ENCODE measurements at places on chromosomes 2 and 18.

DNA sequence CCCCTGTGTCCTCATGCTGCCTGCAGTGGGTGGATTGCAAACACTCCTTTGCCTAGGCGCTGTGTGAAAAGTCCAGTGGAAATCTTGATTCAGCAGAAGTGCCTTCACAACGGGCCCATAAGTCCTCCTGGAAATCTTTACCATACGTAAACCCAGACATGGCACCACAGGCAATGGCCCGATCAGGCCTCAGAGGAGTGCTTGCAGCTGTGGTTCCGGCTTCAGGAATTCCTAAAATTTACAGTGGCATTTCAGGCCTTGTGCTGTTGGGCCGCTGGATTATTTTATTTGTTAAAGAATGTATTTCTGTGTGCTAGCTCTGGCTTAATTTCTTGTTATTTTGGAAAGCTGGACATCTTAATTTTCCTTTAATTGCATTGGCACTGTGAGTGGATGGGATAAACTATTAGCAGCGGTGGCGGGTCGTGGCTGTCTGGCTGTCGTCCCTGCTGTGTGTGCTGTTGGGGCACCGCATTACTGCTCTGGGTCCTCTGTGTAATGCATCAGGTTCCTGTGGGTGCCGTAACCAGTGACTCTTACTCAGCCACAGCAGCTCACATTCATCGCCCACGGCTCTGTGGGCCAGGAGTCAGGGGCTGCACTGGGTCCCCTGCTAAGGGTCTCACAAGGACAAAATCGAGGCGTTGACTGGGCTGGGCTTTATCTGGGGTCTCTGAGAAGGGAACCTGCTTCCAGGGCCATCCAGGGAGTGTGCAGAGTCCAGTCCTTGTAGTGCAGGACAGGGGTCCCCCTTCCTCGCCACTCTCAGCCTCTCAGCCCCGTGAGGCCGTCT is 73.1 kb downstream of the RTP5 start:
- DNase-seq: no peak

- no peak for DNase-seq
Measured at GRCh38 chr2:11876436-11876835, 130.0 kb downstream of the LPIN1 start.

DNA sequence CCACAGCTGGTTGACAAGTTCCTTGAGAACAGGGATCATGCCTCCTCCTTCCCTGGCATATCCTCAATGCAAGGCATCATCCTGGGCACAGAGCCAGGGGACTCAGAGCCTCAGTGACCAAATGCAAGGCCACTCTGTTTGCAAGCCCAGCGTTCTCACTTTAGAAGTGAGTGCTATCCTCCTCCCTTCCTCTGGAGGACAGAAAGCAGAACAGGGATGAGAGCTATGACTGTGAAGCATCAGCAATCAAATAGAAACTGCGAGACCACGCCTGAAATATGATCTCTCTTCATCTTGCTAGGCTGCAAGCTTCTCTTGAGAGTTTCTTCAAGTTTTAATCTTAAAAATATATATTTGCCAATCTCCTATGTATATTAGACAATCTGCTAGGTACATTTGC is 119.8 kb downstream of the LRATD1 start:
- DNase-seq: no peak

DNA sequence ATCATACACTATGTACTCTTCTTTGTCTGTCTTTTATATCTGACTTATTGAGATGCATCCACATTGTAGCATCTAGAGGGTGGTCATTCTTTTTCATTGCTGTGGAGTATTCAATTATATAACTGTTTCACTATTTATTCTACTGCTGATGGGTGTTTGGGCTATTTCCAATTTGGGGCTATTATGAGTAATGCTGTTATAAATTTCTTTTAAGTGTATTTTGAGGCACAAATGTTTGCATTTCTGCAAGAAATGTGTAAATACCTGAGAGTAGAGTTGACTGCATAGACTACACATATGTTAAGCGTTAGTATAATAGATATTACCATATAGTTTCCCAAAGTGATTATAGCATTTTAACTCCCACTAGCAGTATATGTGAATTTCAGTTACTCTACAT is 26.9 kb upstream of the PPP1R1C start:
- peak; percentile 12 for DNase-seq

GRCh38 chr2:175054340-175054739 is 49.2 kb upstream of the CHN1 start:
- DNase-seq: no peak

DNA sequence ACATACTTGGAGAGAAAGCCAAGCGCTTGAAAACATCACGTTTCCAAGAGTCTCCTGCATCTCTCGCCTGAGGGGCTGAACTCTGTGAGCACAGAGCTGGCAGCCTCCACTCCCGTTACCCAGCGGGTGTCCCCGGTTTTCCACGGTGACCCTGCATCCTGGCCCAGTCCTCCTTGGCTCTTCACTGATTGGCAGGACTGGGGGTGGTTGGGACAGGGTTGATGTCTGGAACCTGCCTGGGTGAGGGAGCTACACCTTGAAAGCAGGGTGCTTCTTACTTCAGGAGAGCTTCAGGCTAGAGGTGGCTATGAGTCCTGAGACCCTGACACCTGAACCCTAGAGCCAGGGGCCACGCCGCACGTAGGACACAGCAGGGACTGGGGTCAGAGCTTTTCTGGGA is 234.1 kb downstream of the DYSF start:
- DNase-seq: no peak

DNA sequence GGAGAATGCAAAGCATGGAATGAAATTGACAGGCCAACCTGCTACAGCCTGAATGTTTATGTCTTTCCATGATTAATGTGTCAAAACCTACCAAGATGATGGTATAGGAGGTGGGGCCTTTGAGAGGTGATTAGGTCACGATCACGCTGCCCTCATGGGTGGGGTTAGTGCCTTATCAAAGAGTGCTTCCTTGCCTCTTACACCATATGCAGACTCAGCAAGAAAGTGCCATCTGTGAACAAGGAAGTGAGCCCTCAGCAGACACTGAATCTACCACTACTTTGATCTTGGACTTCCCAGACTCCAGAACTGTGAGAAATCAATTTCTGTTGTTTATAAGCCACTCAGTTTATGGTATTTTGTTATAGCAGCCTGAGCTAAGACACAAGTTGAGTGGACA is 147.5 kb upstream of the BCL2L11 start:
- DNase-seq: no peak

- DNase-seq: no peak
Measured at GRCh38 chr2:54454548-54455130, 1.5 kb upstream of the SPTBN1 start.

DNA sequence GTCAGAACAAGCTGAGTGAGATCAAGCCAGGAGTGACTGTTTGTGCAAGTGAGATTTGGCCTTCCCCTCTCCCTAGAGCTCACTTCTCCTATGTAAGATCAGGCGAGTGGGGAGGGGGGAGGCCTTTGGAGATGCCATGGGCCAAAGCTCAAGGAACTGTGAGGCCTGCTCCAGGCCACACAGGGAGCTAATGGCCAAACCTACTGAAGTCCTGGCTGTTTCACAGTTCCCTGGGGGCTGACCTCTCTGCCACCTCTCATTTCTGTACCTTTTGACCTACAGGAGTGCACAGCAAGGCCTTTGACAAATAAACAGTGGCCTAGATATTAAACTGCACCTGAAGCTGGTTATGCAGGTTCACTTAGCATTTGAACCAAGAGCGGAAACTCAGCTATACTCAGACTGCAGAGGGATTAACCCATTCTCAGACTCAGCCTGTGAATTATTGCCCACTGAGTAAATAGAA is 235.0 kb upstream of the NT5C1B start:
- no peak for DNase-seq

- DNase-seq: no peak
Measured at GRCh38 chr2:34570266-34570872, 971.3 kb upstream of the FAM98A start.

GRCh38 chr2:142010477-142011270 is 120.1 kb downstream of the LRP1B start:
- no peak for DNase-seq

DNA sequence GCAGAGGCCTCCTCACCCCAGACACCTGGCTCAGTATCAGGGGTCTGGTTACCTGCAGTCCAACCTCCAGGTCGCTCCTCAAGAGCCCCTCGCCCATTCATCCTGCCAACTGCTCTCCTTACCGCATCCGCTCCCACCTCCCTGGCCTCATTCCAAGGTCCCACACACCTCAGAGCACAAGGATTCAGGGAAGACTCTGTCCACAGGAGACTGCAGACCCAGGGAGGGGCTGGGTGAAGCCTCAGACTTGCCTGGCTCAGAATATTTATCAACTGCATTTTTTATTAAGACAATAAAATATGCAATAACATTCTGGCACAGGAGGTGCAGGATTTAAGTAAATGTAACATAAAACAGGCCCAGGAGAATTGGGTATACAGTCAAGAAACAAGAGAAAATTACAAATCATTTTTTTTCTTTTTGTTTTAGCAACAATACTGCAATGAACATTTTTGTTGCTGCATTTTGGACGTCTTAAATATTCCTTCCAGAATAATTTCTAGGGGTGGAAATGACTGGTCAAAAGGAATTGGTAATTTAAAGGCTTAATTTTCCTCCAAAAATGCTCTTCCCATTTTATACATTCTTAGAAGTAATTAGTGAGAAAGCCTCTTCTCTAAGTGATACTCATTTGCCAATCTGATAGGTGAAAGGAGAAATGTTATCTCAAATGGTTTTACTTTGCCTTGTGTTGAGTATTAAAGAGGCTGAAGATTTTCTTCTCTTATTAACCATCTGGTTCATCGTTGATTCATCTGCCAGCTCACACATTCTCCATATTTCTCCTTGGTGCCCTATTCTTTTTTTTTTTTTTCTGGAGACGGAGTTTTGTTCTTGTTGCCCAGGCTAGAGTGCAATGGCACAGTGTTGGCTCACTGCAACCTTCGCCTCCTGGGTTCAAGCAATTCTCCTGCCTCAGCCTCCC is 42.5 kb downstream of the TEX44 start:
- DNase-seq: peak; percentile 40

GRCh38 chr2:186968277-186968676 is 119.3 kb upstream of the ZSWIM2 start:
- no peak for DNase-seq

- peak; percentile 88 for DNase-seq
Measured at GRCh38 chr2:226256237-226256636, 543.4 kb downstream of the IRS1 start.

GRCh38 chr2:211944572-211944971 is 594.0 kb downstream of the ERBB4 start:
- DNase-seq: no peak

GRCh38 chr18:53883771-53884170 is 340.7 kb downstream of the MBD2 start:
- DNase-seq: no peak

DNA sequence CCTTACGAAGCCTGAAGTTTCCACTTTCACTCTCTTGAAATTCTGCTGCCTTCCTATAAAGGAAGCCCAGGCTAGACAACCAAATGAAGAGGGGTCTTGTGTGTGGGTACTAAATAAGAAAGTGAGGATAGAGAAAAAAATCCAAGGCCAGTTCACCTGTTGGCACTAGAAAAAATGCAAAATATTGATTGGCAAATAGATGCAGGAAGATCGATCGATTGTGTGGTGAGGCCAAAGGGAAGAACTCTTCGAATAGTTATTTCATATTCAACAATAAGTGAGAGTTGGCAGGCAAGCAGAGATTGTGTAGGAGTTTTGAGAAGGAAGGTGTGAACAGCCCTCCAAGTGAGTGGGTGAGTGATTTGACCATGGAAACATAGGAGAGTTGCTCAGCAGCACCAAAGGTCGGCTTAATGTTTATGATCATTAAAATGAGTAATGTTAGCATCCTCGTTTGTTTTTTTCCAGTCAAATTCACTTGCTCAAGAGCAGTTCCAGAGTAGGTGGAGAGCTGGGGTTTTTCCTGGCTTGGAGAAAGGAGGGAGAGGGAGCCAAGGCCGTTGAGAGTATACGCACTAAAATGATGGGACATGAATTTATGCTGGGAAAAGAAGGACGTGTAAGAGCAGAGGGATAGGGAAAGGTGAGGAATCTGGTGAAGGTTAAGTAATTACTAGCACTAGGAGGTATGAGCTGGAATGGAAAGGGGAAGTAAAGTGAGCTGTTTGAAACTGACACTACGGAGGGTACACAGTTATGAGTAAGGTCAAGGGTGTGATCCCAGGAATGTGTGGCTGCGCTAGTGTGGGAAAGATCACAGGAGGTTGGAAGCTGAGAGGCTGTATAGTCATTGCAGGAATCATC is 1.1 kb upstream of the NAPG start:
- peak; percentile 59 for DNase-seq

DNA sequence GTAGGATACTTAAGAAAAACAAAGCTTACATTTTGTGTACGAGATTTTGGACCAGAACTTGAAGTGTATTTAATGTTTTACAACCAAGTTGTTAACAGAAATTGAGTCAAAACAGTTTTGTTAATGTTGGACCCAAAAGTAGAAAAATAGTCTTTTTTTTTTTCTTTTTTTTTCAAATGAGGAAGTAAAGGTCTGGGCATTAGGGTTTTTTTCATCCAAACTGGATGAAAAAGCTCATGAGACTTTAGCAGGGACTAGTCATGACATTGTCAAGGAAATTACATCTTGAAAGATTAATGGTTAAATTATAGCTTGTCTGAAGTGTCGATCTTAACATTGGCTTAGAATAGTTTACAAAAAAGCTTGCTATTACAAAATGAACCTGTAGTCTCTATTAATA is 32.3 kb downstream of the CCNT2 start:
- DNase-seq: no peak

DNA sequence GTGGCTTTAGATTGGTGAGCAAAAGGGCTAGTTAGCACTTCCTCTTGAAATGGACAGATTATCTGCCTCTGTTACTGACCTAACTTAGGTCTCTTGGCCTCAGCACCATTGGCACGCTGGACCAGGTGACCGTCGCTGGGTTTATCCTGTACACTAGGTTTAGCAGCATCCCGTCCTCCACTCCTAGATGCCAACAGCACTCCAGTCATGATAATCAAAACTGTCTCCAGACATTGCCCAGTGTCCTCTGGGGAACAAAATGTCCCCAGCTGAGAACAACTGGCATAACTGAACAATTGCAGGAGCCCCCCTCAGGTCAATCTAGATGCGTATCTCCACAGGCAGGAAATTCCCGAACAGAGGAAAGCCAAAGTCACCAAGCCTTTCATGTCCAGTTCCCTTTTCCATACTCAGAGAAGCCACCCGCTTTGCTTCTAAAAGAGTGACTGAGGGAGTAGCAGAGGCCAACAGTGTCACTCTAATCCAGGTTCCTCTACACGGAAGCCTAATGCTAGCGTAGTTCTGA is 27.3 kb downstream of the E2F6 start:
- no peak for DNase-seq

GRCh38 chr2:165239230-165239629 is at the start of gene SCN2A:
Gene SCN2A, plus strand, starts transcription at chr2:165239414. Its CDS starts 56,410 bp downstream, at chr2:165295824.
- peak; percentile 51 for DNase-seq

GRCh38 chr2:135874777-135875365 is 1.4 kb downstream of the MCM6 start:
- no peak for DNase-seq

Data from EH (cell line).